ENCODE measurements at places on chromosomes 7 and 10.

- no peak for DNase-seq
These were observed 493.9 kb downstream of the PLXNA4 start for GRCh38 chr7:132082394-132082793.

GRCh38 chr7:147432079-147432478, 1158.5 kb upstream of the C7orf33 start:
- peak; percentile 4 for DNase-seq

DNA sequence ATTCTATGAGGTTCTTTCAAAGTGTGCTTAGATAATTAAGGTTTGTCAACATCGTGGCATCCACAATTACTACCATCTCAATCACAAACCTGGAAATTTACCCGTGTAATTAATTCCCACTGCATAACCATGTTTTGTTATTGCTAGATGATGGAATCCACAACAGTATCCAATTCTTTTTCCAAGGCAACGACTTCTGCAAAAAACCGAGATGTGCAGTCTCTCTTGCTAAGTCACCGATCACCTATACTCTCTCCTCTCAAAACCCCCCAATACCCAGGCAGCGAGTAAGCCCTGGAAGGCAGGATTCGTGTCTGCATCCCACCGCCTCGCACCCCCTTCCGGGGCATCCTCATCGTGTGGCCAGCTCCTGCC, 678 bp upstream of the EIF4H start:
- no peak for DNase-seq

DNA sequence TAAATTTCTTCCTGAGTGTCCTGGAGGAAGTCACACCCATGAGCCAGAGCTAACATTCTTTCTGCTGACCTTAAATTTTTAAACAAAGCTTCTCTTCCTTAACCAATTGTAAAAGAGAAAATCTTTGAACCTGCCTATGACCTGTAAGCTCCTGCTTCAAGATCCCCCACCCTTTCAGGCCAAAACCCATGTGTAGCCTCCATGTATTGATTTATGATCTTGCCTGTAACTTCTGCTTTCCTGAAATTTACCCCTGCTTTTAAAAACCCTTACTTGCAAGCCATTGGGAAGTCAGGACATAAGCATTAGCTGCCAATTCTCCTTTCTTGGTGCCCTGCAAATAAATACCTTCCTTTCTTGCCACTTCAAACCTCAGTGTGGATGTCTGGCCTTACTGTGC, 68.5 kb upstream of the HECTD2 start:
- DNase-seq, result no peak

GRCh38 chr7:140618306-140618705, 22.3 kb downstream of the DENND2A start:
- DNase-seq, result no peak

DNA sequence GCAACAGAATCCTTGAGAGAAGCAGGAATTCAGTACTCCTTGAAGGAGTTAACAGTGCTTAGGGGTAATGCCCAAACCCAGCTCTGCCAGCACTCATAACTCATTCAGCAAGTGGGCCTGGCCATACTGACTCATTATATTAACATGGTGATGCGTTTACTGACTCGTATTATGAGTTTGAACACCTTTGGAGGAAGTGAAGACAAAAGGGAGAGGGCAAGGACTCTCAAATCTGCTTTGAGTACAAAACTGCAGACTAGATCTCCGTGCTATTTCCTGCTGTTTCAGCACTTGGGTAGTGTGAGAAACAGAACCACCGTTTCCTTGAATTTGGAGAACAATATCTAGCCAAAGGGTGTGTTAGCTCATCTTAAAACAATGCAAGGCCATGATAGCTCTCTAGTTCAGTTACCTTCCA, 30.8 kb downstream of the SLC16A9 start:
- no peak for DNase-seq

DNA sequence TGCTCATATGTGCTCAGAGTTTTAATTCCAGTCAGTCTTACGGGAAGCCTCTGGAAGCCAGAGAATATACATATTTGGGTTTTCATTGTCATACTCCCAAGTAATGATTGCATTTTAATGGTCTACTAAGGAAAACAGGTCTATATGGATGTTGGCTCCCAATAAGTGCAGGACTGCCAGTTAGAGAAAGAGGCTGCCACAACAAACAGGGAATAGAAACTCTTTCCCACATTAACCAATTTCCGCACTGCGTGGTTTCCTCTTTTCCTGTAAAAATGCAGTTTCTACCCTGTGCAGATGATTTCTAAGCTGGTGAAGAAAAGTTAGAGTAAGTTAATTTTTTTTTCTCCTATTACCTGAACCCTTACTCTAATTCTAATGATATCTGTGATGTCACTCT, 78.2 kb downstream of the CCSER2 start:
- DNase-seq, result no peak

DNA sequence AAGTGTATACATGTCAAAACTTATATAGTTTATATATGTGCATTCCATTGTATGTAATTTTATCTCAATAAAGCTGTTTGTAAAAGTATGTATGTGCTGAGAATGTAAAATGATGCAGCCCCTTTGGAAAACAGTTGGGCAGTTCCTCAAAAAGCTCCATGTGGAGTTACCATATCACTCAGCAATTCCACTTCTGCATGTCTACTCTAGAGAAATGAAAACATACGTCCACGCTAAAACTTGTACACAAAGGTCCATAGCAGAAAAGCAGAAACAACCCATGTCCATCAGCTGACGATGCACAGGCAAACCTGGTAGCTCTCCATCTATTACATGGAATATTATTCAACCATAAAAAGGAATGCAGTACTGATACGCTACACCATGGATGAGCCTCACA, 8.3 kb upstream of the RGS10 start:
- DNase-seq, result no peak

- DNase-seq, result no peak
These were observed 317.2 kb downstream of the BICC1 start for GRCh38 chr10:58829839-58830238.

DNA sequence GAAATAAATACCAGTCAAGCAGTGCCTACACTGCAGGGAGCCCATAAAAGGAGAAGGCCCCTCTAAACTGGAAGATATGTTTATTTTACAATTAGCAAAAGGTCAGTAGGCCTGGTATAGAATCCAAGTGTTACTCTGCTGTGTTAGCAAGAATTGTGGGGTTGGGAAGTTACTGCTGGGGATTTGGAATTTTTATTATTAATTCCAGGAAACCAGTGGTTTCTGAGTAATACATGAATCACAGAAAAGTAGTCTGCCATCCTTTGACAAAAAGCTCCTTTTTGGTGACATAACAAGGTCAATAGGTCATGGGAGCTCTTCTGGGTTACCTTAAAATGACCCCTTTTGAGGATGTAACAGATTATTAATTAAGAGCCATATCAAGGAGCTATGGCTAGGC, 67.4 kb downstream of the ZNF92 start:
- DNase-seq, result no peak

DNA sequence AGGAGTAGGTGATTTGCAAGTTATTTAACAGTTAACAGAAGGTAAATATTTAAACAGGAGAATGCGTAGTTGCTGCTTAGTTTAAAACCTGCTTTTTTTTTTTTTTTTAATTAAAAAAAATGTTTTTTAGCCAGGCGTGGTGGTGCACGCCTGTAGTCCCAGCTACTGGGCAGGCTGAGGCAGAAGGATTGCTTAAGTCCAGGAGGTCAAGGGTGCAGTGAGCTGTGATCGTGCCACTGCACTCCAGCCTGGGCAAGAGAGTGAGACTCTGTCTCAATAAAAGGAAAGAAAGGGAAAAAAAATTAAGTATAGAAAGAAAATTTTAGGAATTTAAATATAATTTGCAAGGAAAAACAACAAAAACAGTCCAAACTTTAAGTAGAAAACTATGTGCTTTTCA, 71.6 kb downstream of the BTRC start:
- no peak for DNase-seq

DNA sequence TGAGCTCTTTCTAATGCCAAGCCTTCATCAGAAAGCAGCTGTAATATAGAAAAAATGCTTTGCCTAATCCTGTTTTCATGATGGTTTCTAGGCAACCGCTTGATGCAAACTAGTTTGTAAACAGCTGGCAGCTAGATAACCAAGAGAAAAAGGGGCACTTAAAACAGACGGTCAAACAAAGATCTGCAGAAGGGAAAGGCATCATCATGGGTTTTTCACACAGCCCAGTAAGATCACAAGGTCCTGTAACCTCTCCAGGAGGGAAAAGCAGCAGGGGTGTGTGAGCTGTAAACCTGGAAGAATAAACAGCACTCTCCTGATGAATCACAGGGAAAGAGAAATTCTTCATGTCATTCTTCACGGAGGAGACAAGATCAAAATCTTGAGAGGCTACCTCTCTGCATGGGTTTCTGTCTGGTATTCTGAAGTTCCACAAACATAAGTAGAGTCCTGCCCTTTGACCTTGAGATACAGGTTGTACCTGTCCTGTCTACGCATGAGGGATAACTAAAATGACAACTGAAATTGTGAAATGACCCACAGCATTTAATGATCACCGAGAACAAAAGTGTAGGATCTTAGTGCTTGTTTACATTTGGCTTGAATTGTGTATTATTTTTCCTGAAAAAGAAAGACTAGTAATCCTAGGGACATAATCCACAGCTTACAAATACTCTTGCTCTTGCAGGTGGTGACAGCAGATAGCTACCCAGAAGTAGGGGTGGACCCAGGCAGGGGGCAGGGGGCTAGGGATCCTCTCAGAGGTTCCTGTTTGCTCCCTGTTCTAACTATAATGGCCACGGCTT, 48.0 kb downstream of the CREB3L2 start:
- peak; percentile 61 for DNase-seq

GRCh38 chr10:6162589-6163356, 40.0 kb upstream of the PFKFB3 start:
- peak; percentile 43 for DNase-seq

DNA sequence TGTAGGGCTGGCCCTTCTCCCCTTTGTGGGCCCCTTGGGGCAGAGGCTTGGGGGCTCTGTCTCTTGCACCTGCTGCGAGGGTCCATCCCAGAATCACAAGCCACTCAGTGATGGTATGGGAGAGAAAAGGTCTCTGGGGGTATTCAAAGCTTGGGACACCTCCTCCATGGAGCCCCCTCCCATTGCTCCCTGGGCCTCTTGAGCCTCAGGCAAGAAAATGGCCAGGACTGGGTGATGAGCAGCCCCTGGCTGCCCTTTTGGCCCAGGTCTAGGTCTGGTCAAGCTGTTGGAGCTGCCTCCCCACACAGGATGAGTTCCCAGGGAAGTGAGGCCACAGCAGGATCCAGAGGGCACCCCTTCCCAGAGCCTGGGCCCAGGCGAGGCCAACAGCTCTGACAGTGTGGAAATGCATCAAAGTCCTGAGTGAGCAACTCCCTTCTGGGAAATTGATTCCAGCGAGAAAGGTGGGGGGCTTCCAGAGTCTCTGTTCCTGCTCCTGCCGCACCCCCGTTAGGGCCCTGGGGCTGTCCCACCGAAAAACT, 3.4 kb upstream of the MYL7 start:
- no peak for DNase-seq

DNA sequence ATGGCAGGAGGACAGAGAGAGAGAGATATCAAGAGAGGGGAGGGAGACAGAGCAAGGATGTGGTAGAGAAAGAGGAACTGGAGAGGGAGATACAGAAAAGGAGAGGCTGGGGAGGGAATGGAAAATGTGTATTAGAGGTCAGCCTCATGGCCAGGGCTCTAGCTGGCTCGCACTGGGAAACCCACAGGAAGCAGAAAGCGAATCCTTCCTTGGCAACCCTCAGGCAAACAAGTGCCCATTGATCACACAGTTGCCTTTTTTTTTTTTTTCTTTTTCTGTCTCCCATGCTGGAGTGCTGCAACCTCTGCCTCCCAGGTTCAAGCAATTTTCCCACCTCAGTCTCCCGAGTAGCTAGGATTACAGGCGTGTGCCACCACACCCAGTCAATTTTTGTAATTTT, 391.2 kb downstream of the TYW1 start:
- no peak for DNase-seq
